ENCODE measurements at places on chromosomes 3 and 15.

- no peak for DNase-seq
Observed at GRCh38 chr3:38829404-38829803, 13.4 kb upstream of the SCN10A start.

DNA sequence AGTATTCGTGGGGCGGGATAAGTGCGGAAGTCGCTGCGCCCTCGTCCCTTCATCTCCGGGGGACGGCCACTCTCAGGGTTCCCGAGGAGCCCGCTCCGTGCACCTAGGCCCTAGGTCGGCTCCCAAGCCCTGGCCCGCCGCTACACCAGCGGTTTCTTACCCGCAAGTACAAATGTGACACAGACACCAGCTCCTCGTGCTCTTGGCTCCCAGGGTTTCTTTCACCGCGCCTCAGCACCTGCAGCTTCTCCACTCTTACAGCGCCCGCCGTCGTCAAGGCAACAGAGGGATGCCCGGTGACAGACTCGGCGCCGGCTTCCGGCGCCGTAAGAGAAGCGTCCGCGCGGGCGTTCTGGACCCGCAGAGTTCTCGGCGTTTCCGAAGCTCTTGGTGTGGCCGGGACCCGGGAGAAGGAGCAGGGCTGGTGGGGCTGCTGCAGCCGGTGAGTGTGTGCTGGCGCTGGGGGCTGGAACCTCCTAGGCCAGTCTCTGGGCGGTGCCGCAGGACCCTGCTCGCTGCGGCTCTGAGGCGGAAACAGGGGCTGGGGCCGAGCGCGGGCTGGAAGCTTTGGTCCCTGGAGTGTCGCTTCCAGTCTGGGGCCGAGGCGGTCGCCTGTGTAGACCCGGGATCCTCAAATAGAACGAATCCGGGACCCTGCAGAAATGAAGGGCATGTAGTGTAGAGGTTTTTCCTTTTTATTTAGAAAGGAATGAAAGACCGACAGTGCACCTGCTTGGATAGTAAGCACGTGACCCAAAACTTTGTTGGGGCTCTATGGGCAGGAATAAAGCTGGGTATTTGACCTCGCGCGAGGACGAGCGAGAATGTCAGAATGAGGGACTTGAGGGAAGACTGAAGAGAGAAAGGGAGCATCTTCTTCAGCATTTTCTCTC lies 155.4 kb upstream of the GOLGA6L4 start:
- DNase-seq: no peak

GRCh38 chr3:195015021-195015420 lies 255.9 kb downstream of the XXYLT1 start:
- DNase-seq: no peak

GRCh38 chr3:34301313-34301712 lies 502.9 kb downstream of the PDCD6IP start:
- no peak for DNase-seq

All from stimulated activated CD8-positive, alpha-beta memory T cell treated with anti-CD3 and anti-CD28 coated beads, Interleukin-4, amount 100 ng/mL, for 4 hours (primary cell).